ENCODE measurements at places on chromosomes 5 and 9.

DNA sequence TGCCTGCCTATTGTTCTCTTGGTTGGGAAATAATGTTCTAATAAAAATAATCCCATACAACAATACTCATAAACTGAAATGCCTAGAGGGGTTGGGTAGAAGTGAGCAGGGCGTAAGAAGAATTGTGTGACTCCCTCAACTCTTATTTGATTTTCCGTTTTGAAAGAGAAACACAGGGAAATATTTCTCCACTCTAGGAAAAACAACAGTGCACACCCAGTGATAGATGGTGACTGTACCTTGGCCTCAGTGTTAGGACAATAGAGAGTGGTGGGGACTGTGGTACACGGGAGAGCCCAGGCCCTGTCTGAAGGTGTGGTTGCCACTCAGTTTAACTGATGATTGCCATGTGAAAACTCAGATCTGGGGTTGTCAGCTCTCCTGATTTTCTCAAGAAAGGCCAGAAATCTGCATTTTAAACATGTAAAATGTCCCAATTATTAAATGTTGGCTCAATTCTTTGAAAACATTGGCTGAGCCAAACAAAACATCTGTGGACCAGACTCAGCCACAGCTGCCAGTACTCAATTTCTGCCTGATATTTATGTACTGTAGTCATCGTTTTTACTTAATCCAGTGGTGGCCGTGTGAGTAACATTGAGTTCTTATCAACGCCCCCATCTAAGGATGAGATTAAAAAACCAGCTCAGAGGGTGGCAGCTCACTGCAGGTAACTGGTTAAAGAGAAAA, 103.8 kb upstream of the ZNF618 start:
- DNase-seq: no peak

- DNase-seq: no peak
Observed at GRCh38 chr5:31832966-31833365, 194.0 kb downstream of the PDZD2 start.

DNA sequence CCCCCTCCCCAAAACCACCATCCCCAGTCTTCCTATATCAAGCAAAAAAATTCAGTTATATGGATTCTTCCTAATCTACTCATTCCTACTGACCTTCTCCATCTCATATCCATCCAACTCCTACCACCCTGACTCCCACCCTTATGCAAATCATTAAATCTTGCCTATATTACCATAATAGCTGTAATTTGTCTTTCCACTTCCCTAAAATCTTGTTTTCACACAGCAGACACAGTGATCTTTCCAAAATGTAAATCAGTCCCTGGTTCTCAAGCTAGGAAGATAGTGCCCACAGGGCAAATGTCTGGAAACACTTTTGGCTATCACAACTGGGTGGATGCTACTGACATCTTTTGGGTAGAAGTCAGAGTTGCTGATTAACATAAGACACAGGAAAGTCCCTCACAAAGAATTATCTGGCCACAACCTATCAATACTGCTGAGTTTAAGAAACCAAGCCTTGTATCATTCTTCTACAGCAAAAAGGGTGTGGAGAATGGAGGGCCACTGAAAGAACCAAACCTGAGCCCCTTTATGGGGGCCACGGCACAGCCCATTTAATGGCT, 1.4 kb downstream of the SRA1 start:
- DNase-seq: no peak

DNA sequence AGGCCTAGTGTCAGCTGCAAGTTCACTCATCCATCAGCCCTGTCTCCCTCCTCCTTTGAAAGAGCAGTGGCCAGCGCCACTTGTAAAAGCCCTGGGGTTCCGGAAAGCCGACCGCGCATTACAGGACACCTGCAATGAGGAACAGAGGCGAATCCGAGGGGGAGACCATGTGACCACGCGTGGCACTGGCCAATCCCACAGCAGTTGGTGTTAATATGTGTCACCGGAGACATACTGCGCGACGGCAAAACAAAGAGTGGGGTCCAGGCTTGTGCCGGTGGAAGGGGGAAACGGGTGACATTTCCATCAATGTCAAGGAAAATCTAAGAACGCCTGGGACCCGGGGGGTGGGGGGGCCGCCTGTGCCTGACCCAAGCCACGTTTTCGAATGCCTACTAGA, 480.8 kb downstream of the SPATA31A7 start:
- no peak for DNase-seq

DNA sequence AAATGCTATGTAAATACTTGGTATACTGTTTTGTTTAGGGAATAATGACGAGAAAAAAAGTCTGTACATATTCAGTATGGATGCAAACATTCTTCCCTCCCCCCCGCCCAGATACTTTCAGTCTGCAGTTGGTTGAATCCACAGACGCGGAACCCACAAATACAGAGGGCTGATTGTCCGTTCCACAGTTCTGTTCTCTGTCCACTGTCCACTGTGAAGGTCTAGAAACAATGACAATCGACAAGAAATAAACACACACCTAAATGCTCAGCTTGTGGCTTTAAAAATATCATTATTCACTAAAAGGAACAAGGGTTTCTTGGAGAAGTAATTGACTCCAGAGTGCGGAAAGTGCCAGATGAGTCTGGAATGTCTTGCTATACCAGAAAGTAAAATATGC, 109.1 kb downstream of the TMEM161B start:
- no peak for DNase-seq

- no peak for DNase-seq
Observed at GRCh38 chr9:129572052-129572425, 48.9 kb downstream of the C9orf50 start.

GRCh38 chr5:115366223-115366622, 69.8 kb upstream of the CCDC112 start:
- no peak for DNase-seq

- no peak for DNase-seq
Observed at GRCh38 chr9:112753725-112754124, 3.2 kb downstream of the SNX30 start.

DNA sequence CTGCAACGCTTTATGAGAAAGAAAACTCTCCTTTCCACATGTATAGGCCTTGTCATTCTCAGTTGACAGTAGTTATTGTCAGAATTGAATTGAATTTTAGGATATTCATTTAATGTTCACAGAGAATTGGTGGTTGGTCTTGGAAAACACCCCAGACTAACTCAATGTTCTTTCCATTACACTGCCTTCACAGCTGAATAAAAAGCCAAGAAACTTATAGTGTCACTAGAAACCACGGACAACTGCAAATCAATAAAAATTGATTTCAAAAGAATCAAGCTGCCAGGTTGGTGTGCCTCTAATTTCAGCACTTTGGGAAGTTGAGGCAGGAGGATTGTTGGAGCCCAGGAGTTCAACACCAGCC, 38.9 kb upstream of the IQGAP2 start:
- DNase-seq: no peak

- DNase-seq: no peak
Observed at GRCh38 chr5:157793301-157793700, 49.8 kb downstream of the LSM11 start.
